Activated T-cell treated with anti-CD3 and anti-CD28 coated beads for 48 hours (primary cell): ENCODE measurements at places on chromosomes 4 and X.

GRCh38 chr4:81375745-81376144, 96.0 kb downstream of the RASGEF1B start:
- DNase-seq: no peak

GRCh38 chr4:38084877-38085711, 124.9 kb downstream of the PTTG2 start:
- DNase-seq: no peak

DNA sequence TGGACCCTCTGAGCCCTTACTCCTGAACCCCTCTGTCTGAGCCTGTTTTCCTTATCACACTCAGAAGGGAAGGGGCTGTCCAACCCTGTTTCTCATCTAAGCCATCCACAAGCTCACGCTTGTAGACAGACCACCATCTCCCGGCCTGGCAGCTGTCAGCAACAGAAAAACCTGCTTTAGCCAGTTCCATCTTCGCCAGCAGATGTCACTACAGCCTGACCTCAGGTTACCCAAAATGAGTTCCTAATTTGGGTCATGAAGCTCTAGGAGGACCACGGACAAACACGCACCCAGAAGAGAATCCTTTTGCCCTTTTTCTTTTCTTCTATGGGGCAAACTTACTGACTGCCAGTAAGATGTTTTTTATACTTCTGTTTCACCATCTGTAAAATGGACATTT, 445.4 kb downstream of the BCOR start:
- DNase-seq: peak; percentile 6

DNA sequence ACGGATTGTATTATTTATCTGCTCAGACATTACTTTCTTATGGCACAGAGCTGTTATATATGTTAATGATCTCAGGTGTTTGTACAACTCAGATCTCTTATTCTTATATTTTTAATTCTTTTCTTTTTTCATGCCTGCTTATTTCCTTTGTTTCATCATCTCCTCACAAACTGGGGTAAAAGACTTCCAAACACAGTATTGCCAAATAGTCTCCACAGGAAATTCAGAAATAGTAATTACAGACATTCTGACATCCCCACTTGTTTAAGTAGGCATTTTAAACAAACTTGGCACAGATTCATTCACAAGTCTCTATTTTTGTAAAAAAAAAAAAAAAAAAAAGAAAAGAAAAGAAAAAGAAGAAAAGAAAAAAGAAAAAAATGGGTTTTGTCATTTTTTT, 129.7 kb upstream of the USP38 start:
- no peak for DNase-seq

DNA sequence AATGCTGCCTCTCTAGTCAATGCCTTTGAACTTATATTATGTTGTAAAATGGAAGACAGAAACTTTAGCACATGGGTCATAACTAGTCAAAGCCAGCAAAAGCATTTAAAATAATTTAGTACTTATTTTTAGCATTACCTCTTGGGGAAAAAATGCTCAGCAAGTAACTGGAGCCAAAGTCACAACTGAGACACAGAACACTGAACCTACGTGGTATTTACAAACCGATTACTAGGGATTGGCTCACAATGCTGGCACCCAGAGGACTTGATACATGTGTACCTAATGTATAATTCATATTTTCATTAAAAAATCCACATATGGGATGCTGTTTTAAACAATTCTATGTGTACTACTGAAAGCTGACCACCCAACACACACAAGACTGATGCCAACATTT, 38.4 kb downstream of the PHKA2 start:
- no peak for DNase-seq

DNA sequence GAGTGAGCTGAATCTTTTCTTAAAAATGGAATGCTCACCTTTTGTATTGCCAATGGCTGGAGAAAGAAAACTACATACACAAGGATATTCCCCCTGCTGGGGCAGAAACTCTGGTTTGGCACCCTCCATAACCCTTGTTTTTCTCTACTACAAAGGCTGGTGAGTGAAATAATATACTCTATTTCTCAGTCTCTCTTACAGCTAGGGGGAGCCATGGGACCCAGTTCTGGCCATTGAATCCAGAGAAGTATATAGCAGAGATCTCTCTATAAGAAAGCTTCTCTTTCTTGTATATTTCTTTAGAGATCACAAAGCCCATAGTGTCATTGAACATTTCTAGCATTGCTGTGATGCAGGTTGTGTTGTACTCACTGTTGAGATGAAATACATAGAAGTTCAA, 49.8 kb downstream of the SMPX start:
- DNase-seq: no peak

DNA sequence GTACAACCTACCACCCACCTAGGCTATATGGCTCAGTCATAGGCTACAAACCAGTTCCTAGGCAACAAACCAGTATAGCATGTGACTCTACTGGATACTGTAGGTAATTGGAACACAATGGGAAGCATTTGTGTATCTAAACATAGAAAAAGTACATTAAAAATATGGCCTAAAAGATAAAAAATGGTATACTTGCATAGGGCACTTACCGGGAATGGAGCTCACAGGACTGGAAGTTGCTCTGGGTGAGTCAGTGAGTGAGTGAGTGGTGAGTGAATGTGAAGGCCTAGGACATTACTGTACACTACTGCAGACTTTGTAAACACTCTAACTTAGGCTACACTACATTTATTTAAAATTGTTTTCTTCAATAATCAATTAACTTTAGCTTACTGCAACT, 139.2 kb upstream of the RBPJ start:
- no peak for DNase-seq

GRCh38 chr4:112898357-112899141, 150.9 kb upstream of the ANK2 start:
- DNase-seq: no peak

DNA sequence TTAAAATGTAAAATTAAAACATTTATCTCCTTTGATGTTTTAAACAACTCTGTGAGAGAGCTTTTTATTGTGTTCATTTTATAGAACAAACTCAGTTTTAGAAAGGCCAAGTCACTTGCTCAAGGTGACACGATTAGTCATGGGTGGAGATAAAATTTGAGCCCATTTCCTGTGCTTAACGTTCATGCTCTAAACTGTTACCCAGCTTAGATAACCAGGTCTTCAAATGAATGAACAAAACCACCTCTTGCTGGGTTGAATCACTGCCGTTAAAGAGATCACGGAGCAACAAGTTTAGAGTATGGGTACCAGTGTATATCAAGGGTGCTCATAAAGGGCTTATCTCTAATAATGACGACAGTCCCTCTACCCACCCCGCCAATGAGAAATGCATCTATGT, 10.2 kb upstream of the CASK start:
- no peak for DNase-seq

DNA sequence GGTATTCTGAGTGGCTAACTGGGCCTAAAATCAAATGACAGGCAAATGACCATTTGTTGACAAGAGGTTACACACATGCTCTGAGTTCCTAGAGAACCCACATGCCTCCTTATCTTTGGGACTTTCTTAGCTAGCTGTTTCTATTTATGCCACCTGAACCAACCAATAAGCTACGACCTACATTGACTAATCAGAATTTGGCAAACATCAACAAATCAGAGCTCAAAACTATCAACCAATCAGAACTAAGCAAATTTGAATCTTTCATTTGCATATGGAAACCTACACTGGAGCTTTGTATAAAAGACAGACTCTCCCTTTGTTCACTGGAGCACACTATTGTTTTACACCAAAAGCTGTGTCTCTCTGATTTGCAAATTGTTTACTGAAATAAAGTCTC, 192.0 kb downstream of the CXXC4 start:
- no peak for DNase-seq

DNA sequence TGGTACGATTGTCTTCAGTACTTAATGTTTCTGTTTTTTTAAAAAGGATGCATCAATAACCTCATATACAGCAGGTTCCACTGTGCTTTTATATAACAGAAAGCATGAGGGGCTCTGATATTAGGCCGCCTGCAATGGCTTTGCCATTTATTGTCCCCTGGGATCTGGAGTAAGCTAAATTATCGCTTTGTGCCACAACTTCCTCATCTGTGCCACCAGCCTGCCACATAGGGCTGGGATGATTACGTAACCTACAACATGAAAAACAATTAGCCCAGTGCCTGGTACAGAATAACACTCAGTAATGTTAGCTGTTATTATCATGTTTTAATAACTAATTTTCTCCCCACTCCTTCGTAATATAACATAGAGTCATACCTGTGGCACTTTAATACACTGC, 65.5 kb upstream of the TRIM2 start:
- no peak for DNase-seq
